NCI-H774 (cell line): ENCODE measurements at places on chromosomes 1 and 21.

- no peak for DNase-seq
Measured at GRCh38 chr1:230342019-230342418, 84.1 kb downstream of the PGBD5 start.

GRCh38 chr1:115648717-115649691 is 7.2 kb downstream of the VANGL1 start:
- DNase-seq, result no peak

DNA sequence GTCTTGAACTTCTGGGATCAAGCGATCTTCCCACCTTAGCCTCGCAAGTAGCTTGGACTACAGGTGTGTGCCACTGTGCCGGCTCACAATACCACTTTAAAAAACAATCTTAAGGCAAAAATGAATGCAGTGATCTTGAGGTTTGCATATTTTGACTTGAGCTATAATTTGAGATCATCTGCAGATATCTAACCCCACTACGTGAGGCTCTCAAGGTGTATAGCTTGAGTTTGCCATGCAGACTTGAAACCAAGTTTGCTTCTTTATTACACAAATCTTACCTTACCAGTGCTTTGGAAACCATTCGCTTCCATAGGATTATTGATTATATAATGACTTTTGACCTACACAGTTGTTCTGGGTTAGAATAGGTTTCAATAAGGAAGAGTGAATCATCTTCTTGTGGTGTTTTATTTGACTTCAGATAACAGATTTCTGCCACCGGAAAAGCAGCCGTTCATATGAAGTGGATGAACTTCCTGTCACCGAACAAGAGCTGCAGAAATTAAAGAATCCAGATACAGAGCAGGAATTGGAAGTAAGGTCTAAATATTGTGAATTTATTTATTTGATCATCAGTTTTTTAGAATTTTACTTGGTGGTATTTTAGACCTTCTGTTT is 155.1 kb downstream of the VPS13D start:
- no peak for DNase-seq

GRCh38 chr1:15858069-15858670 is 10.7 kb downstream of the SPEN start:
- DNase-seq, result no peak

- no peak for DNase-seq
Measured at GRCh38 chr1:209094384-209094783, 489.1 kb upstream of the CAMK1G start.

DNA sequence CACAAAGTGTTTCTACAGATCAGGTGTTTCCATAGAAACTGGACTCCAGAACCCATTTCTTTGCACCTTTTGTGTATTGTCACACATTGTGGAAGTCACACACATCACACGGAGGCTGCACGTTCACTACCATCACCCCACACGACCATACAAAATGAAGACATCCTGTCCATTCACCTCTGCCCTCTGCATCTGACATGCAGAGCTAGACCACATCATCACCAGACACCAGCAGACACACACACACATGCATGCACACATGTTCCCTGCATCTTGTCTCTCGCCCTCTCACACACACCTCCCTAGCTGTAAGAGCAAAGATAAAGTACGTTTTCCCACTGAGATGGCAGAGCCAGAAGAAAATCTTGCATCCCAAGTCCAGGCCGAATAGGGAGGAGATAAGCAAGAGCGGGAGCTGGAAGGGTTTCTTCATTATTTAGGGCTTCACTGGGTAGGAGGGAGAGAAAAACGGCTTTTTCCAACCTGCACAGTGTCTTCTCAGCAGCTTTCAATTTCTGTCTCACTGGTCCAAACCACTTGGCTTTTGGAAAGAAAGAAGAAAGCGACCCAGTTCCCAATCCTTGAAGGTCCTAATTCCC is 709 bp downstream of the PRELP start:
- DNase-seq, result no peak

DNA sequence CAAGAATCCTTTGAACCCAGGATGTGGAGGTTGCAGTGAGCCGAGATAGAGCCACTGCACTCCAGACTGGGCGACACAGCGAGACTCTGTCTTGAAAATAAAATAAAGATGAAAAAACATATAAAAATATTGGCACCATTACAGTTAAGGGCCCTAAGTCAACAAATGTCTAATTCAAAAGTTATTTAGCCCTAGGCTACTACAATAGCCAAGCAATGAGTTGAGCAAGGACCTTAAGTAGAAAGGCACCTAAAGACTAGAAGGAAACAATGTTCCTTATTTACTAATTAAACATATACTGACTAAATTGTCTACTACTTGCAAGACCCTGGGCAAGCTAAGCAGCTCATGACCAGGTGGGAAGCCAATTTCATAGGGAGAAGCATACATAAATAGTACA is 4.1 kb downstream of the PIK3R3 start:
- no peak for DNase-seq

- no peak for DNase-seq
Measured at GRCh38 chr1:52916241-52916975, 5.1 kb downstream of the ECHDC2 start.

GRCh38 chr1:27284425-27285273 is 37.3 kb upstream of the TMEM222 start:
- DNase-seq, result peak; percentile 4

- no peak for DNase-seq
Measured at GRCh38 chr1:2646837-2647236, 14.0 kb upstream of the MMEL1 start.

GRCh38 chr1:93150729-93151128 is 29.5 kb downstream of the TMED5 start:
- DNase-seq, result no peak

DNA sequence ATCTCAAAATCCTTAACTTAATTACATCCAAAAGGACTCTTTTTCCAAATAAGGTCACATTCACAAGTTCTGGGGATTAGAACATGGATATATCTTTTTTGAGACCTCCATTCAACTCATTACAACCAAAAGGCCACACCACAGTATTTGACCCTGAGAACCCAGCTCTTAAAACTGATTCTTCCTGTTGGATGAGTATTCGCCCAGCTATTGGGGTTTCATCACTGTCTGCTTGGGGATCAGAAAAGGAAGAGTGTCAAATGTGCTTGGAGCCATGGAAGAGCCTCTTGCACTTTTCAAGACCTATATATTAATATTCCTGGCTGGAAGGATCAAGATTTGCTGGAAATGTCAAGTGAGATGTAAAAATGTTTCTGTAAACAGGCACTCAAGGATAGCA is 5.4 kb upstream of the TINAGL1 start:
- DNase-seq, result no peak

DNA sequence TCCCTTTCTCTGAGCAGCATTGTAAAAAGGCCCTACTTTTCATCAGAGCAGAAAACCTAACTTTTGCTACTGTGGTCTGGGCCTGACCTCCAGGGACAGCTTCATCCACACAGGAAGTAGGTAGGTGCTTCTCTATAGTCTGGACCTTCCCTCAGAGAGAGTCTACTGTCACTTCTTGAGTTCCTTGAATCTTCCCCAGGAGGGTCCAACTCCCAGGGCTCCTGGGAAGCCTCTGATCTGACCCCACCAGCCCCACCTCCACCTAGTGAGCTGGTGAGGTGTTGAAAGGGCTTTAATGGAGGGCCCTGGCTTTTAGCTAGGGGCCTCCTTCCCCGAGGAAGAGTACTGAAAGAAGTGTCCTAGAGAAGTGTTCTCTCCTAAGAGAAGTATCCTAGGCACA is 2.7 kb upstream of the VANGL2 start:
- DNase-seq, result no peak

DNA sequence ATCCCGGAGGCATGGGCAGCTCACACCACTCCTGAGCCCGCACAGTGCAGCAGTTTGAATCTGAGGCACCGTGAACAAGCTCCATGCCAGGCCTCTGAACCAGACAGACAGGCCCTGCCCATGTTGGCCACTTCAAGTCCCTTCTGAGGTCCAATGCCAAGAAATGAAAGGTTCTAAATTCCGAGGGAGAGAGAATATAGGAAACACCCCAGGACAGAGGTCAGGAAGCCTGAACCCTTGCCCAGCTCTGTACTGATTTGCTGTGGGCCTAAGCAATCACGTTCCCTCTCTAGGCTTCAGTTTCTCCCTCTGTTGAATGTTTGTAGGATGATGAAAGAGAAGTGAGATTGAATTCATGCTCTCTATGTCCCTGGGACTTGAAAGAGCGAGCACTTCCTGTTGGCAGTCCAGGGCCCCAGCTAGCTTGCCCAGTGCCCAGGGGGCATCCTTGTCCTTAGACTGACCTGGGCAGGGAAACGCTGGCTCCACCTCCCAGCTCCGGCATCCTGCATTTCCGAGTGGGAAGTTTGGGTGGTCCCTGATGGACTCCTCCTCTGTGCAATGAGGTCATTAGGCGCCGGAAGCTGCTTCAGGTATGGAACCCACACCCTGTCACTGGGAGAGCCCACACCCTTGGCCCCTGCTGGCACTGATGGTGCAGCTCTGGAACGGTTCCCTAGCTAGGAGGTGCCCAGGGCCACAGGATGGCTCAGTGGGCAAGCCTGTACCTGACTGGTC is 242.4 kb upstream of the TMEM51 start:
- DNase-seq, result no peak

DNA sequence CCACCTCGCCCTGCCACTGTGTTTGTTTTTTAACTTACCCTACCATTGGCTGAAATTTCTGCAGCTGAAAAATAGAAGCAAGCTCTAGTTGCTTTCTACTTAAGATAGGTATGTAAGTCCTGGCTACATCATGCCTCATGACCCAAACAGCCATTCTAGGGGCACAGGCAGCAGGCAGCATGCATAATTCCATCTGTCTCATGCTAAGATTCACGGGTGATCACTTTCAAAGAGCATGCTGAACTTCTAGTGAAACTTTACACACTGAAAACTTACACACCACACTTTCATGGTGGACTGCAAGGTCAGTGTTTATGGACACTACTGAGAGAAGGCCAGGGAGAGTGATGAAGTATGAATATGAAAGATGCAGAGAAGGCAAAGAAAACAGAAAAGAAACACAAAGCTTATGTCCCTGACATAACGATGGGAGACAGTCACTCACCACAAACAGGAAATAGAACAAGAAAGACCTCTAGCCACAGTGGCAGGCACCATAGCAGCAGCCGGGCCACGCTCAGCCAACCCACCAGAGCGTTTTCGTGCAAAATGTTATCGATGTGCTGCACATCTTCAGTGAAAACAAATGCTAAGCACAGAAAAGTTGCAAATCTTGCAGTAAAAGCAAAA is 102.3 kb upstream of the TIAM1 start:
- no peak for DNase-seq

DNA sequence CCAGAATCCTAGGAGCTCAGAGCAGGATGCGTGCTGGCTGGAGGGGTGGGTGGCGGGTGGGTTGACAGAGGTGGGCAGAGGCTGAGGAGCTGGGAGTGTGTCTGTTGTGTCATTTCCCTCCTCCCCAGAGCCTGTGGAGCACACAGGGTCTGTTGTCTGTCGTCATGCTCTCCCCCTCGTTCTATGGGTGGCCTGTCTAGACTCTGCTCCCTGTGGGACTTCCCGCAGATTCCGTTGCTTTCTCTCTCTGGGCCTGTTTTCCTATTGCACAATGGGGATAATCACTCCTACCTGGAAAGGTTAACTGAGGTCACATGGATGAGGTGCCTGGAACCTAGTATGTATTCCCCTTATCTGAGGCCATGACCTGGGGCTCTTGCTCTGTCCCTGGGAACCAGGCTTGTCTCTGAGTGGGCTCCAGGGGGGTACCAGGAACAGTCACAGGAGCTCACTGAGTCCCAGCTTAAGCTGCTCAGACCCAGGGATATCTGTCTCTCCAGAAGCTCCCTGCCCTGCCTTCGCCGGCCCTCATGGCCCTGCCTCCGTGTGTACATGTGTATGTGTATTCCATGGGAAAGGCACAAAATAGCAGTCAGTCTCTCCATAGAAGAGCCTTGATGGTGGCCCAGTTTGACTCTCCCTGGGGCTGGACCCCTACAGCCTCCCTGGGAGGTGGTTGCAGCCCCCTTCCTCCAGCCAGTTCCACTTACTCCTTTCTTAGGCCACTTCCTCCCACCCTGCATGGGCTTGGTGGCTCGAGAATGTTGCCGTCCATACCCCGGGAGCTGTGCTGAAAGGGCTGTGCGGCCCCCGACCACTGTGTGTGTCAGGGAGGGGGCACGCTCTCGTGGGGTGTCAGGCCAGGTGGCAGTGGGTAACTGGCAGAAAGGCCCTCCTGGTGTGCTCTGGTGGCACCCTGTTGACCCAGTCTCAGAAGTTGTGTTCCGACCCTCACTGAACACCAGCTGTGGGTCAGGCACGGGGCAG is 17.9 kb downstream of the PTPRF start:
- DNase-seq, result no peak

DNA sequence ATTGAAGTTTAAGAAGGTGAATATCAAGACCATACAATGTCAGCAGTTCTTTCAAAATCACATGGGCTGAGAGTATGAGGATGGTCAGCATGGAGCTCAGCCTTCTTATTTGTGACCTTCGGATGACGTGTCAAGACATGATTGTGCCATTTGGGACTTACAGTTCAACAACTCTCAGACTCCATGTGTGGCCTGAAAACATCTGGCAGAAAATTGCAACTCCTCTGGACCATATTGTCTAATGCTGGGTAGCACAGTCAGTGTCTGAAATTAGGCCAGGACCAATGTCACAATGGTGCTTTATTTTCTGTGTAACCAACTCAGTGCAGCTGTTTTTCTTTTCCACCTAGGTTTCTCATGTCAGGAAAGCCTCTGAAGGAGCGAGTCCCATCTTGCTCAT is 483.5 kb upstream of the PKN2 start:
- no peak for DNase-seq

GRCh38 chr1:230421481-230421880 is 4.7 kb downstream of the PGBD5 start:
- no peak for DNase-seq

DNA sequence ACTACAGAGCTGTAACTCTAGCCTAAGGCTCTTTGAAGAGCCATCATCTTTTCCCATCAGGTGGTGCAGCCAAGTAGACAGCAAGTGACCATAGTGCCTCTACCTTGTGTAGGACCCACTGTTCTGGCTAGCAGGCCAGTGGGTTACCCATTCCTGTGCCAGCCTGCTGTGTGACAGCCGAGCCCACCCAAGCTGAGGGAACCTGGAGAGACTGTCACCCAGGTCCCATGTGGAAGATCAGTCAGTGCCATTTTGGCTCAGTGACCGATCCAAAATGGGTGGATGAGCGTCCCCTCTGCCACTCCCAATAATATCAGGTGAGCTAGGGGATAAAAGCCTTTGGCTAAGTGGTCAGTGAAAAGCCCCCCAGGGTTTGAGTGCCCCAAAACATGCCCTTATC is 417.9 kb downstream of the MATN1 start:
- DNase-seq, result no peak
